ENCODE measurements at places on chromosomes 11 and 22.

- no peak for DNase-seq
Observed at GRCh38 chr22:40594346-40594745, 42.2 kb downstream of the MRTFA start.

GRCh38 chr11:79294845-79295731 lies 145.7 kb downstream of the TENM4 start:
- DNase-seq, result no peak

GRCh38 chr11:117281159-117281558 lies 10.0 kb upstream of the BACE1-AS start:
- no peak for DNase-seq

DNA sequence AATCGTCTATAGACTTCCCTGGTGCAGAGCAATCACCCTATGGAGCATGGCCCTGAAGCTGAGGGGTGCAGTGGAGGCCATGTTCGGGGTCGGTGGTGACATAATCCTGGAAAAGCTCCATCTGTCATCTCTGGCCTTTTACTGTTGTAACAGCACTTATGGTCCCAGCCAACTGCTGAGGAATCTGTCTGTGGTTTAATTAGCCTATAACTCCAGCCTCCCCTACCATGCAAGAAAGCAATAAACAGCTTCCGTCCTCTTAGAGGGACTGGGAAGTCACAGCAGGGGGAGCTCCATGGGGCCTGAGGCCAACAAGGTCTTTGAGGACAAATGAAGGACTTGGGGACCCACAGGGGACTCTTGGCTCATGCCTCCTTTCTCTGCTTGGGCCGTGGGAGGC lies 159.1 kb upstream of the NECTIN1 start:
- peak; percentile 5 for DNase-seq

DNA sequence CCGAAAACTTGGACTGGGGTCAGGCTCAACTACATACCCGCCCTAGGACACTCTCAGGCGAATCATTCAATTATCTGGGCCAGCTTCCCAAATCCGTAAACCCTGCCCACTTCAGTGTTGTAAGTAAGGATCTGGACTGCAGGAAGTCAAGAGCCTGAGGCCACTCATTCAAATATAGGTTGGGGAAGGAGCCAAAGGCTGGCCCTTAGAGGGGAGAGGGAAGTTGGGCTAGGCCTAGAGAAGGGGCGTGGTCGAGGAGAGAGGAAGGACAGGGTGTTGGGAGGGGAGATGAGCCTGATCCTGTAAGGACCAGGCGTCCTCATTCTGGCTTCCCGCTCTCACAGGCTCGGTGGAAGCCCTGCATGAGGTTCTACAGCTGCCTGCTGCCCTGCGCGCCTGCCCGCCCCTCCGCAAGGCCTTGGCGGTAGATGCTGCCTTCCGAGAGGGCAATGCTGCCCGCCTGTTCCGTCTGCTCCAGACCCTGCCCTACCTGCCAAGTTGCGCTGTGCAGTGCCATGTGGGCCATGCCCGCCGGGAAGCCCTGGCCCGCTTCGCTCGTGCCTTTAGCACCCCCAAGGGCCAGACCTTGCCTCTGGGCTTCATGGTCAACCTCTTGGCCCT lies 3.0 kb downstream of the SAC3D1 start:
- DNase-seq, result no peak

GRCh38 chr22:44365832-44366231 lies 53.1 kb upstream of the SHISAL1 start:
- no peak for DNase-seq

Measured in DMS 273 treated with DMSO at 0.1 percent for 48 hours (cell line).